ENCODE measurements at places on chromosomes 12 and 14.

DNA sequence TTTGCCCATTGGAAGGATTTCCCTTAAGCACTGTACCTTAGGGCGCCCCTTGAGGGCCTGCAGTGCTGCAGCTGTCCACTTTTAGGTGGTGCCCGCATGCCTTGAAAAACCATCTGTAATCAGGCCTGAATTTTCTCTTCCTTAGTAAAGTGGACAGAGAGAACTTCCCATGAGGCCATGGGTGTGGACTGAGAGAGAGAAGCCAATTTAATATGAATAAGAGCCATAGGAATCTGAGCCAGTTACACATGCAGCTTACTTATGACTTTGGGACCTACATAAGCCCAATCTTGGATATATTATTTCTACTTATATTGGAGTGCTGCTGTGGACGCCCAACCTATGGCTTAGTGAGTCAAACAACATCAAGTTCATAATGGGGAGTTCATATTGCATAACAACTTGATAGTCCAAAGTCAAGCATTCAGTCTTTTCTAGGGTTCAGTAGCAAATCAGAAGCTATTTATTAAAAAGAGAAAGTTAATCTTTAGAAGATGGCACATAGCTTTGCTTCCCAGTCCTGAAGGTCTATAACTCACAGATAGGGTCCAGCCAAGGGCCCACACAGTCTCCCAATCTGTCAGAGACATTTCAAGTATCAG, 11.1 kb upstream of the ETV6 start:
- DNase-seq: no peak

GRCh38 chr12:74725154-74725553, 187.5 kb downstream of the ATXN7L3B start:
- DNase-seq: peak; percentile 53

- no peak for DNase-seq
These were observed 21.8 kb downstream of the VDR start for GRCh38 chr12:47882781-47883546.

GRCh38 chr14:95316821-95317220, 2.9 kb downstream of the CLMN start:
- DNase-seq: no peak

- DNase-seq: no peak
These were observed 61.8 kb downstream of the GLT1D1 start for GRCh38 chr12:128914908-128915563.

- DNase-seq: no peak
These were observed 559 bp upstream of the RFC5 start for GRCh38 chr12:118015944-118016343.

DNA sequence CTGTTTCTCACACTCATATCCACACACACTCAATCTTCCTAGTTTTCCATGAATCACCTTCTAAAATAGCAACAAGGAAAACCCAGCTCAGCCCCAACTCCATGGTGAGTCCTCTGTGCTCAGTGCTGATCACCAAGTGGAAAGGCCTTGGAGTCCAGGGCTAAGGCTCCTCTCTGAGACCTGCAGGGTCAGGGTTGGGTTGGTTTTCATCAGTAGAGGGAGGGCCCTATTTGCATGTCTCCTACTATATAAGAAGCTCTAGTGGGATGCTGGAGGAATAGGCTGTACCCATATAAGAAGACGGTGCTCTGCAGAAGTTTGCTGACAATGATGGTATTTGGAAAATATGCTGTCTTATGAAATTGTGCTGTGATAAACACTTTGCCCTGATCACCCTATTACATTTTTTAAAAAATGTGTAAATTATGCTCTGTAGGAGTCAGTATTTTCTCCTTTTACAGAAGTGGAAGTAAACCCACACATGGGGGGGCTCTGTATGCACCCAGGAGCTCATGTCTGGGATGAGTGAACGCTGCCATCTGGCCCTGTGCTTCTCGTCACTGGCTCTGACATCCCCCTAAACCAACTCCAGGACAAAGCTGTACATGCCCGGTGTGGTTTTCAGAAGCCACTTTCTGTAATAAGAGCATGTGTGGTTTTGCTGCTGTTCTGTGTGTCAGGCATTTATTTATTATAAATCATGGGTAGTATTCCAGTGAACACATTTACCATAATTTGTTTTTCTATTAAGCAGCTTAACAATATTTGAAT, 536.3 kb downstream of the TMEM121 start:
- DNase-seq: no peak

DNA sequence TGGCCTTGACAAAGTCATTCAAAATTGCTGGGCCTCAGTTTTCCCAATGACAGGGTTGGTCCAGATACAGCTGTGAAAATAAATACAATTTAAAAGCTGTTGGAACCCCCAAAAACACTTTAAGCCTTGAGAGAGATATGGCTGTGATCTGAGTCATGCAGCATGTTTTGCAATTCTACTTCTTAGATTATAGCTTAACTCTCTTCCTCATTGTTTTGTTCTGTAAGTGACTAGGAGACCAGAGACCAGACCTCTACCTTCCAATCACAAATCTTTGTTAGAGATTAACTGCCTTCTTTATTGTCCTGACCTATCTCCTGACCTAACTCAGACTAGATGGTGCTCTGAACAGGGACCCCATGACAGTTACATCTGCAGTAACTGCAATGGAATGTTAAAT, 198.1 kb downstream of the STXBP6 start:
- DNase-seq: peak; percentile 23

Data from fibroblast of skin of right quadriceps (primary cell).